ENCODE measurements at places on chromosomes 1 and 21. TPM values are rescaled to one million over a fixed set of nuclear protein-coding genes. Genes with fewer than 3 reads are reported as not detected.

GRCh38 chr1:183880531-183881243, 75.8 kb downstream of the RGL1 start:
- DNase-seq: no peak

- no peak for DNase-seq
Observed at GRCh38 chr1:232528472-232529089, 101.4 kb downstream of the SIPA1L2 start.

- no peak for DNase-seq
Observed at GRCh38 chr1:78722947-78723346, 73.3 kb downstream of the IFI44 start.

DNA sequence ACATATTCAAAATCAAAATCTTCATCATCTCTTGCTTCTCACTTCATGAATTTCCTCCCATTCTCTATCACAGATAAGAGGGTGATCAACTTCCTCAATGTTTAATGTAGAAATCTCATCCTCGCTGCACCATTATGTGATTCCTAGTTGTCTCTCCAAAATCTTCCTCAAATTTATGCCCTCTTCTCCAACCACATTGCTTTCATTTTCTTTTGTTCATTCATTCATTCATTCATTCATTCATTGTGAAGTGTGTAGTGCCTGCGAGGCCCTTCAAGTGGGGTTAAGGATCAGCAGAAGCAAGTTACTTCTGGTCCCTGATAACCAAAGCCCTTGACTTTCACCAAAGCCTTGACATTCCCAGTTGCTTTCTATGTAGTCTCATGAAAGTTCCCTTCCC, 33.5 kb upstream of the HIVEP3 start:
- no peak for DNase-seq

DNA sequence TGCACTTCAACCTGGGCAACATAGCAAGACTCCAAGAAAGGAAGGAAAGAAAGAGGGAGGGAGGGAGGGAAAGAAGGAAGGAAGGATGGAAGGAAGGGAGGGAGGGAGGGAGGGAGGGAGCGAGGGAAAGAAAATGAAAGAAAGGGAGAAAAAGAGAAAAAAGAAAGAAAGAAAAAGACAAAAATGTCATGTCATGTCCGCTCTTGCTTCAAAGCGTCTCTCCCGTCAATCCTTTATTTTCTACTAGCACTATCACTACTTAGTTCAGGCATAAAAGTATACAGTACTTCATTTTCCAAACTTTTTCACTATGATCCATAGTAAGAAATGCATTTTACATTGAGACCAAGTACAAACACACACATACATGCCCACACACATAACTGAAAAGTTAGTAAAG, 64.7 kb downstream of the SH3GLB1 start:
- DNase-seq: no peak

PTPRC gene
- total RNA-seq: 243 TPM

GRCh38 chr1:67332653-67333529, 25.2 kb downstream of the IL12RB2 start:
- DNase-seq: no peak

GRCh38 chr1:60974524-60975372, 107.6 kb upstream of the NFIA start:
- no peak for DNase-seq

- DNase-seq: no peak
Observed at GRCh38 chr1:8166406-8166805, 140.3 kb upstream of the ERRFI1 start.

DNA sequence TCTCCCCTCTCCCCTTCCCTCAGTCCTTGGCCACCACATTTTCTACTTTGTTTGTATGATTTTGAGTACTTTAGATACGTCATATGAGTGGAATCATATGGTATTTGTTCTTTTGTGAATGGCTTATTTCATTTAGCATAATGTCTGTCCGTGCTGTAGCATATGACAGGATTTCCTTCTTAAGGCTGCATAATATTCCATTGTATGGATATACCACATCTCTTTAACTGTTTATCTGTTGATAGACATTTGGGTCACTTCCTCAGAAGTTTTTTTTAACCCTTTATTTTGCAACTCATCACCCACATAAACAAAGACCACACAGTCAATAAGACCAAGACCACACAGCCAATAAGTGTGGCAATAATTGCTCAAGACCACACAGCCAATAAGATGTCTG, 24.9 kb downstream of the FAM163A start:
- no peak for DNase-seq

DRAXIN gene
- total RNA-seq: 0.03 TPM

- no peak for DNase-seq
Observed at GRCh38 chr1:3431686-3432085, 22.8 kb upstream of the ARHGEF16 start.

DNA sequence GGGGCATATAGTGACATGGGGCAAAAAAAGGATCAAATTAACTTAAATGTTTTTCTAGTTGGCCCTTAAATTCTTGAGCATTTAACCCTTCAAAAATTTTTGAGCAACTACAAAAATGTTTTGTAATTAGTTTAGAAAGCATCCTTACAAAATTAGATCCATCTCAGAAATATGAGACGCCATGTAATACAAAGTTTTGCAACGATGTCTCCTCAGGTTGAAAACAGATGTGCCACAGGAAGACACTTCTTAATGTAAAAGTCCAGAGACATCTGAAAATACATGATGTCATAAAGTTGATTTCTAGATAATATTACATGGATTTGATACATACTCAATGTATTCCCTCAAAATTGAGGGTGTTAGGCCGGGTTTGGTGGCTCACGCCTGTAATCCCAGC, 37.5 kb downstream of the CD46 start:
- DNase-seq: no peak

SPRR5 gene
- not detected for total RNA-seq

EFCAB14 gene
- 48.4 TPM for total RNA-seq

- DNase-seq: no peak
Observed at GRCh38 chr1:203640723-203641502, 14.3 kb downstream of the ATP2B4 start.

GRCh38 chr1:199490769-199491527, 536.6 kb upstream of the NR5A2 start:
- DNase-seq: no peak

- DNase-seq: no peak
Observed at GRCh38 chr1:12542616-12543592, 75.1 kb downstream of the DHRS3 start.

- no peak for DNase-seq
Observed at GRCh38 chr1:30777904-30778153, 20.3 kb upstream of the LAPTM5 start.

DNA sequence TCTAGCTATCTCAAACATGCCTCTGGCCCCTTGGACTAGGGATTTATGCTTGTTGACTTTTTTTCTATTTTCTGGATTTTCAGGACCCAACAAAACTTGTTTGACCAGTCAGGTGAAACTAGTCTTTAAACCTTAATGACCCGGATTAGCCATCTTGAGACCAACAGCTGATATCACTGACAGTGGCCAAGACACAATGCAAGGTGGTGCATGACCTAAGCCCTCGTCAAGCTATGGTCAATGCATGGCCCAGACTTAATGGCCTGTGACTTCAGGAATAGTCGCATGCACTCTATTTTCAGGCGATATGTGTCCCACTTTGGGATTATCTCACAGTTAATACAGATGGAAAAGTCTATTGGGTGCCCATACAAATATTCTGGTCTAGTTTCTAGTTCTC, 190.4 kb downstream of the ZBTB18 start:
- DNase-seq: no peak

DNA sequence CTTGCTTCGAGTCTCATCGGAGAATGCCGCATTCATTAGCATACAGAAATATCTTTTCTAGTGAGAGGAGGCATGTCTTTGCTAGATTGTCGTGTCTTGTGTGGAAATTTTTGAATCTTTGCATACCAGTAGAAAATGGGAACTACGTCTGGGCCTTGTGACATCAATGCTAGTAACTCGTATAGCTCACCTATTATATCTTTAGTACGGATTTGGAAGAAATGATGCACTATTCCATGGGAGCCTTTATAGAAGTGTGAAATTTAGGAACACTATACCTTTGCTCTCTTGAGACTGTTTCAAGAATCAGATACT, 835 bp downstream of the UHMK1 start:
- no peak for DNase-seq

TMEM54 gene
- total RNA-seq: 0.89 TPM

DNA sequence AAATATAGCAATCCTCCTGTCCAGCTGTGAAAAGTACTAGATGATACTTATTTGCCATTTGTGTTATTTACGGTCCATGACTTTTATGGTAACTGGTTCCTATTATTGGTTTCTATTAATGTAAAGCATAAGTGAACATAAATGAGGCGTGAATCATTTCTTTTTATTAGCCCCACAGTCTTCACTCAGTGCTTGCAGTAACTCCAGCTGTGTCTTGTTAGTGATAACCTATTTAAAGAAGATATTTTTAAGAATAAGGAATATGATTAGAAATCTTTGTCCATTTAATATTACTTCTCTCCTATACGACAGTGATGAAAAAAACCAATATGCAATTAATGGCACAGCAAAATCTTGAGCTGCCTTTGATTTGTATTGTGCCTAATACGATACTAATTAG, 149.9 kb downstream of the SPATA17 start:
- DNase-seq: no peak

LAMB3 gene
- total RNA-seq: 1.5 TPM

DNA sequence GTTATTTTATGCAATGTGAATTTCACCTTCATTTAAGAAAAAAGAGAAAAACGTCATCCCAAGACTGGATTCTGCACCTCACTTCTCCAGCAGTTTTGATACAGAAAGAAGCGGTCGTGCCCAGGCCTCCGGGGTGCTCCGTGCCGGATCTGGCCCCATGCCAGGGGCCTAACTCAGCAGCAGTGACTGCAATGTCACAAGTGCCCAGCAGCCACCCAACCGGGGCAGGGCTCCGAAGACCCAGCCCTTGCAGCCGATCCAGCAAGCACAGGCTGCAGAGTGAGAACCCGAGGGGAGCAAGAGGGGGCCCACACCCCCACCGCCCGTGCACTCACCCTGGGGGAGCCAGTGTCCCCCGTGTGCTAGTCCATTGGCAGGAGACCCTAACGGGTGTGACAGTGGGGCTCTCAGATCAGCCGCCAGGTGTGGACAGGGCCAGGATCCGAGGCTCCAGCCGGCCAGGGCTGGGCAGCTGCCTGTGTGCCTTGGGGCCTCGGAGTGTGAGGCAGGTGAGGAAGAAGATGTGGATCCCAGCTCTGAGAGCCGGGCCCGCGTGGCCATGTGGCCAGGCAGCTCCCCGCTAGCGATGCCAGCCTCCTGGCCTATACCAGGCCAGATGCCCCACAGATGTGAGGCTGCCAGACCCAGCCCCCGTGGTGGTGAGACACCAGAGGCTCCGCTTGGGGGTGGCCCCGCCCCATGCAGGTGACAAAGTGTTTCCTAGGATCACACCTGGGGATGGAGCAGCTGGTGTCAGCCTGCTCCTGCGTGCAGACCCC, 60.6 kb downstream of the MEGF6 start:
- DNase-seq: no peak

Data from activated T-cell treated with anti-CD3 and anti-CD28 coated beads, Interleukin-2, amount 50 U/mL, for 4 hours (primary cell).